ENCODE measurements at places on chromosomes 3 and 15. TPM values are rescaled to one million over a fixed set of nuclear protein-coding genes. Genes with fewer than 3 reads are reported as not detected.

CTXN2 gene
- total RNA-seq = not detected

CELSR3 gene
- 0.22 TPM for total RNA-seq

DNA sequence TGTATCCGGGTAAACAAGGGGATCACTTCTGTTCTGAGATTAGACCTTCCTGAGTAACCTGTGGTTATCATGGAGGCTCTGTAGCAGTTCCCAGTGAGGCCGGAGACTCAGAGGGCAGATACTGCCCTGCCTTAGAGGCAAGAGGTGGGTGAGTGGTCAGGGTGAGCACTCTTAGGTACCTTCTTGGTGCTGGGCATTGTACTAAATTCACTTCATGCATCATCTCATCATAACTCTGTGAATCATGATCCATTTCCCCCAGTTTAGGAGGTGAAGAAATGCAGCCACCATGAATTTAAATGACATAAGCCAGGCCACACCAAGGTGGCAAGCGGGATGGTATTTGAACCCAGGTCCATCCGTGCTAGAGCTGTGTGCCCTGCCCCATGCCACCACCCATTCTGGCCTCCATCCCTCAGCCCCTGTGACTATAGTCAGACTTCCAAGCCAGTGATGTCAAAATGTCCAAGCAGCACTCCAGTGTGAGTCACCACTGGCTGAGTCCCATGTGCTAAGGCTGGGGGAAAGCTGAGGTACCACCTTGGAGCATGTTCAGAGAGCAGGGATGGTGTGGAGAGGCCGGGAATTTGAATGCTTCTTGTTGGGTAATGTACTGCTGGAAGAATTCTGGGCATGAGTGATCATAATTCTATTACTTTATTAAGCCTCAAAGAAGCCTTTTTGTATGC, 88.8 kb downstream of the EPHB1 start:
- no peak for DNase-seq

ASB14 gene
- 5.8 TPM for total RNA-seq

GP5 gene
- total RNA-seq = 0.22 TPM

- DNase-seq = no peak
Observed at GRCh38 chr3:70658513-70659310, 346.3 kb upstream of the MDFIC2 start.

DNA sequence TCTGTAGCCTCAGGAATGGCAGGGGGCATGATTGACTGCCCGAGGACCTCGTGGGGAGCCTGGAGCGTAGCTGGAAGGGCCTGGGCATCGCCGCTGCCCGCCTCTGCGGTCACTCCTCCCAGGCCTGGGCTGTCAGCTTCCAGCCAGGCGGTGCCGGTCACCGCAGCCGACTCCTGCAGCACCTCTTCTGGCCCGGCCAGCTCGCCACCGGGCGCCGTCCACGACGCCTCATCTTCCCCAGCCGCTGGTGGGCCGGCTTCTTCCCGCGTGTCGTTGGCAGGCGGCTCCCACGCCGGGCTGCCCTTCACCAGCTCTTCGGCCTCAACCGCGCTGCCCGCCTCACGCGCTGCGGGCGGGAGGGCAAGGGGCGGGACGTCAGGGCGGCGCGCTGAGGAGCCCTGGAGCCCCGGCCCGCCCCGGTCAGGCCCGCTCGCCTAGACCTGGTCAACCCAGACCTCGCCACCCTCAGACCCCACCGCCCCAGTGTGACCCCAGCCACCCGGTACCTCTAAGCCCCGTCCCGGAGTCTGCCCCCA, 1.0 kb downstream of the CSPG5 start:
- no peak for DNase-seq

DNA sequence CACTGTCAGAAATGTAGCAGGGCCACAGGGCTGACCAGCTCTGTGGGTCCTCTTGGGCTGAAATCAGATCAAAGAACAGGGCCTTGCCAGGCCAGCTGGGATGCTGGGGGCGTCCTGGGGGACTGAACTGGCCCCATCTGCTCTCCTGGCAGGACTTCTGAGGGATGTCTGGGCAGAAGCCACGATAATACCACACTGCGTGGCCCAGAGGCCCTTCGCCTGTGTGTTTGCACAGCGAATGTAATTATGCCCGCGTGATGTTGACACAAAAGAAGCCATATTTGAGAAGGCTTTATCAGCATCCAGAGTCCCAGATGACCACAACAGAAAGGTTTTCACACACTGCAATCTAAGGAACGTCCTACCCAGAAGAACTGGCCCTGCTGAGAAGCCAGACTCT, 174.0 kb downstream of the RAB11A start:
- DNase-seq = no peak

GRCh38 chr15:65088643-65089021, 12.1 kb downstream of the KBTBD13 start:
- no peak for DNase-seq

FMN1 gene
- 2.2 TPM for total RNA-seq

DNA sequence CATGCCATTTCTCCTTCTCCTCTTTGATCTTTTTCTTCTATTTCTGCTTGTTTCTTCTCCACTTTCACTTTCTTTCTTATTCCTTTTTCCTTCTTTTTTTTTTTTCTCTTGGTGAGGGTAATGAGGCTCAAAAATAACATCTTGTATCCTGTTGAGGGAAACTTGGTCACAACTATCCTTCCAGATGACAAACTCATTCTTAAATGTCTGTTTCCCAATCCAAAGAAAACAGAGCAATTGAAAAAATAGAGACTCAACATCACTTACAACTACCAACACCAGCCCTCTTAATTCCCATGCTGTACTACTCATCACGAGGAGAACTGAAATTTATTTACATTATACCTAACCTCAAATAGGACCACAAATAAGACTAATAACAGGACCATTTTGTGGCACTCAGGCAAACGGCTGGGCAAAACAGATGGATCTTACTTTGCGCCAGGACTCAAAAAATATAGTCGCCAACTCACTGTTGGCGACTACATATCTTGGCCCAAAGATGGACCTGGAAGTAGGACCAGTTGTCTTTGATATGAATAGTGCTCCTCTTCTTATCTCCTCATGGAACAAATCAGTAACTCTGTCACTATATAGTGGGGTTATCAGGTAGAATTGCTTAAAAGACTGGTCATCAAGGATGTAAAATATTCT, 343.9 kb downstream of the ZBTB20 start:
- no peak for DNase-seq

DNA sequence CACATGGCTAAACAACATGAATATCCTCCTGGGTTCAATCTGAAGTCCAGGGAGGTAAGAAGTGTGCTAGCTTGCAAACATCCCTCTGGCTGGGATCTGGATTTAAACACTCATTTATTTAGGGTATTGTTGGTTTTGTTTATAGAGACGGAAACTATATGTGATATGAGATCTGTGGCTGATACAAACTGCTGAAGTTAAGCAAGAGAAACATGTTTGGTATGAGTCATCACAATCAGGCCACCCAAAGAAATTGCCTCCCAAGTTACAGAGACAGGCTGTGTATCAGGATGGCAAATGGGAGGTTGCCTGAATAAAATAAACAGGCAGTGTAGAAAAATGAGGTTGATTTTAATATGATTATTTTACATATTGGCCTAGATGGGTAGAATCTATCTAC, 562.1 kb downstream of the IGSF11 start:
- no peak for DNase-seq

DNA sequence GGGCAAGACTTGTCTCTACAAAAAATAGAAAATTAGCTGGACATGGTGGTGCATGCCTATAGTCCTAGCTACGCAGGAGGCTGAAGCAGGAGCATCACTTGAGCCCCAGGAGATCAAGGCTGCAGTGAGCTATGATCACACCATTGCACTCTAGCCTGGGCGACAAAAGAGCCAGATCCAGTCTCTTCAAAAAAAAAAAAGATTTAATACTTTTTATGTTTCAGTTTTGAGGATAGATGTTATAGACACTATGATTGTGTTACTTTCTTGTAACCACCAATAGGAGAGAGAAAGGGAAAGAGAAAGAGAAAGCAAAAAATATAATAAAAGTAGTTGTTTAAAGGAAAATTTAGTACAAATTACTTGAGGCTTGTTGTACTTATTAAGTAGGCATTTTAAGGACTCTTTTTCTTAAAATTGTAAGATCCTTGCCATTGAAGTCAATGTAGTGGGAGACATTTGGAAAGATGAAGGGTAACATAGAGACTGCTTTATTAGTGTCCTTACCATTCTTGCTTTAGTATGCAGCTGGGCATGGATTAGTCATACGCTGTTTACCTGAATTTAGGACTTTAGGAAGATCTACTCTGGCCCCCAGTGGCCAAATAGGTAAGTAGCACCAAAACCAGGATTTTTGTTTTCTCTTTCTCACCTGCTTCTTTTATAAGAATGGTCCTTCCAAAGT, 35.1 kb upstream of the ZDHHC23 start:
- DNase-seq = no peak

IL17RB gene
- total RNA-seq = 0.08 TPM

DNA sequence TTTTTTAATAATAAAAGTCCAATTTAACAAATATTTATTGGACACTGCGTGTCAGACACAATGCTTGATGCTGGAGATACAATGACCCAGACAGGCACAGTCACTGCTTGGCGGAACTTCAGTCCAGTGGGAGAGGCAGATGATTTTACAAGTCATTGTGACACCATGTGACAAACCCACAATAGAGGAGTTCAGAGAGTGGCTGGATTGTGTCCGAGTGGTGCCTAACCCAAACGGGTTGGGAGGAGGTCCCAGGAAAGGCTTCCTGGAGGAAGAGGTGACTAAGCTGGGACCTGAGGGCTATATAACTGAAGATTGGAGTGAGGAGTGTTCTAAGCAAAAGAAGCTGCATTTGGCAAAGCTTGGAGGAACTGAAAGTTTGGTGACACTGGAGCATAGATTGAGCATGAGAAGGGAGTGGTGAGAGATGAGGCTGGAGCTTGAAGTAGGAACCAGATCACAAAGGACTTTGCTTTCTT, 41.4 kb downstream of the CRTC3 start:
- peak; percentile 83 for DNase-seq

NTRK3 gene
- total RNA-seq = 3.7 TPM

NME9 gene
- not detected for total RNA-seq

AGTR1 gene
- 0.67 TPM for total RNA-seq

- no peak for DNase-seq
Observed at GRCh38 chr3:112734736-112735350, 93.9 kb upstream of the CCDC80 start.

GASK1A gene
- 0.16 TPM for total RNA-seq

DNA sequence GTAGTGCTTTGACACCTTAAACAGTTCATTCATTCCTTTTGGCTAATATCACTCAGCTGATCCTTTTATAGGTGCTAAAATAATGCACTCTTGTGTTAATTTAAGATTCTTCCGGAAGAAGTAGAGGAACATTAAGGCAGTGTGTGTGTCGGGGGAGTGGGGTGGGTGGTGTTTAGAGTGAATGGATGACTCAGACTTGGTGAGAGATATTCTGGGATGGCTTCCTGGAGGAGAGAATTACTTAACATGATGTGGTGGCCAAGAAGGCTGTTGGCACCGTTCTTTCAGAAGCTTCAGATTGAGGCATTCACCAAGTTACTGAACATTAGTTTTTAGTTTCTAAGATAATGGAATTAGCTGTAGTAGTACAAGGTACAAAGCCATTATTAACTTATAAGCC, 125.6 kb upstream of the ROPN1 start:
- DNase-seq = no peak

KY gene
- total RNA-seq = 3.9 TPM
